Mesothelial cell of epicardium (in vitro differentiated cells): ENCODE measurements at places on chromosomes 6 and 20.

DNA sequence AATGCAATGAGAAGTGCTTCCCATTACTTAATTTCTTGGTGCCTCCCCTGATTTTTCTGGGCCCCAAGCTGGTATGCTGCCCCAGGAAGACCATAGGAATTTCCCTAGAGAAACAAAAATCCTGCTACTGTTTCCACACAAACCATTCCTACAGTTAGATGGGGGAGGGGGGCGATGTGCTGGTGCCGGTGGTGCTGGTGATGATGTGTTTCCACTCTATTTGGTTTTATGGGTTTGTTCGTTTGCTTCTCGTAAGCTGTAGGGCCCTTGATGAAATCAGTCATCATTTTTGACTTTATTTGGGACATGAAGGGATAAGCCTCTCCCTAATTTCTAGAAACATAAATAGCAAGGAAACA is 105.1 kb downstream of the MKKS start:
- no peak for DNase-seq

DNA sequence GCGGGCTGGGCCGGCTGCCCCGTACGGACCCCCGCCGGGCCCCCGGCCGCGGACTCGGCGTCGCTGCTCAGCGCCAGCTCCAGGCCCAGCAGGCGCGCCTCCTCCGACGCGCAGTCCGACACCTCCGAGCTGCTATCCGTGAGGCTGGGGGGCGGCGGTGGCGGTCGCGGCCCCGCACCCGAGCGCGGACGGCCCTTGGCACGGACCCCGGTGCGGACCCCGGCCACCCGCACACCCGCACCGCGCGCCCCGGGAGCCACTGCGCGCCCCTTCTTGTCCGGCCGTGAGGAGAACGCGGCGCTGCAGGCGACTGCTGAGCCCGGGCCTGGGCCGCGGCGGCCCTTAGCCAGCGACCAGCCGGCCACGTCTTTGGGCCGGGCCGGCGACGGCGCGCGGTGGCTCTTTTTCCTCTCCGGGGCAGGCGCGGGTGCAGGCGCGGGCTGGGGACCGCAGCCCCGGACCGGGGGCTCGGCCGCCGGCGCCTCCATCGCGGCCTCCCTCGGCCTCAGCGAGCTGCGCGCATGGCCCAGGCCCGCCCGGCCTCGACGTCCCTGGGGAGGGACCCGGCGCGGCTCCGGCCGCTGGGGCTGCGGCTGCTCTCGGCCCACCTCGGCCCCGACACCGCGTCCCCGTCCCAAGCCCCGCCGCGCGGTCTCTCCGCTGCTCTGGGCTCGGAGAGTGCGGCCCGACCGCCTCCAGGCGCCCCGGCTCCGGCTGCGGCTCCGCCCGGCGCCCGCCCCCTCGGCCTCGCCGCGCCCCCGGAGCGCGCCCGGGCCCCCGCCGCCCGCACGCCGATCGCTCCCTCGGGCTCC is 12.9 kb upstream of the TLDC2 start:
- DNase-seq, result peak; percentile 55

- DNase-seq, result no peak
Observed at GRCh38 chr20:41616228-41616627, 1.9 kb downstream of the CHD6 start.

DNA sequence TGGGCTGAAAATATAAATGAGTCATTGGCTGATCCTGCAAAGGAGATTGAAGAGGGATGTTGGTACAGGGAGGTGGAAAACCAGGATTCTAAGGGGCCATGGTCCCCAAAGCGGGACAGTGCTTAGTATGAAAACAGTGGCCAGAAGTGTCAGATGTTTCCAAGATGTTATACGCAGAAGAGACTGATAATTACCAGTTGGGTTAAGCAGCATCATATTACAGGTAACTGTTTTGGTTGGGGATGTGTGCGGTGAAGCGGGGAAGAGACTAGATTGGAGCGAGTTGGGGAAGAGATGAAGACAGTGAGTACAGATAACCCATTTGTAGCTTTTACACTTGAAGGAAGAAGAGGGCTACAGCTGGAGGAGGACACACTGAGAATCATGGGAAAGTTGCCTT is 80.8 kb downstream of the PLEKHG1 start:
- no peak for DNase-seq

DNA sequence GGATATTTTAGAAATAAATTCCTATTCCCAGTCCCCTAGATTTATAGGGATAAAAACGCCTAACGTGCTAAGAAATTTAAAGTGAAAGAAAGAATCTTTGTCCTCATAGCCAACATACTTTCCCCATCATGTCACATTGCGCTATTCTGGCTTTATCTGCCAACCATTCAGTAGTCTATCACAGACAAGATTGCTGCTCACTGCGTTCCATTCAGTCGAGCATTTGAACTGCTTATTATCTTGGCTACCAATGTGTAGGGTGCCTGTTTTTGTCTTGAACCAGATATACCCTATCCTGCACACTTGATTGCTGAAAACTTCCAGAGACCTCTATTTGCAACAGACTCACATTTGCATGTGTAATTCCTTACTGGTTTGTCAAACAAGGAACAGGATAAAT is 751.5 kb downstream of the EPHA7 start:
- DNase-seq, result no peak

- no peak for DNase-seq
Observed at GRCh38 chr20:19047951-19048296, 164.5 kb upstream of the SLC24A3 start.

DNA sequence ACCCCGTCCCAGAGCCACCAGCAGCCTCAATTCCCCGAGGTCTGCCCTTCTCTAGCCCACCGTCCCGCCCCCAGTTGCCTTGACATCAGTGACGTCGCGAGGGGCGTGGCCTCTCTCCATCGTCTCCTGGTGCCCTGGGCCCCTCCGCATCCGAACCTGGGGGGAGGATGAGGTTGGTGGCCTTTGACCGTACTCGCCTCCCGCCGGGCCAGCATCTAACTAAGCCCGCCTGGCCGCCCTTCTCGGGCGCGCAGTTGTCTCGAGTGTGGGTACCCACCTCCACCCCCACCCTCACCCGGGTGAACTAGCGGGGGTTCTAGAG is 5.5 kb upstream of the ARMC12 start:
- DNase-seq, result peak; percentile 79

GRCh38 chr6:111615916-111616612 is 10.4 kb upstream of the TRAF3IP2 start:
- no peak for DNase-seq

DNA sequence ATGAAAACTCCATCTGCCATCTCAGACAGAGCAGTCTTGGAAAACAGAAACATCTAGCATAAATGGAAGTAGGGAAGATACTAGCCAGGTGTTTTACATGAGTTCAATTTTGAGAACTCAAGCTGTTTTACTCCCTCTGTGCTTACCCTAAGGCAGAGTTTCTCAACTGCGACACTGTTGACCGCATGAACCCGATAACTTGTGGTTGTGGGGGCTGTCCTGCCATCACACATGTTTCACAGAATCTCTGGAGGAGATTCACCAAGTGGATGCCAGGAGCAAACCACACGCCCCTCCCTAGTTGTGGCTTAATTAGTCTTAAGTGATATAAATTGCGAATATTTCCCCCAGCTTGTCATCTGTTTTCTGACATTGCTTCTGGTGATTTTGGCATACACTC is 2.3 kb upstream of the SERPINB6 start:
- DNase-seq, result no peak

DNA sequence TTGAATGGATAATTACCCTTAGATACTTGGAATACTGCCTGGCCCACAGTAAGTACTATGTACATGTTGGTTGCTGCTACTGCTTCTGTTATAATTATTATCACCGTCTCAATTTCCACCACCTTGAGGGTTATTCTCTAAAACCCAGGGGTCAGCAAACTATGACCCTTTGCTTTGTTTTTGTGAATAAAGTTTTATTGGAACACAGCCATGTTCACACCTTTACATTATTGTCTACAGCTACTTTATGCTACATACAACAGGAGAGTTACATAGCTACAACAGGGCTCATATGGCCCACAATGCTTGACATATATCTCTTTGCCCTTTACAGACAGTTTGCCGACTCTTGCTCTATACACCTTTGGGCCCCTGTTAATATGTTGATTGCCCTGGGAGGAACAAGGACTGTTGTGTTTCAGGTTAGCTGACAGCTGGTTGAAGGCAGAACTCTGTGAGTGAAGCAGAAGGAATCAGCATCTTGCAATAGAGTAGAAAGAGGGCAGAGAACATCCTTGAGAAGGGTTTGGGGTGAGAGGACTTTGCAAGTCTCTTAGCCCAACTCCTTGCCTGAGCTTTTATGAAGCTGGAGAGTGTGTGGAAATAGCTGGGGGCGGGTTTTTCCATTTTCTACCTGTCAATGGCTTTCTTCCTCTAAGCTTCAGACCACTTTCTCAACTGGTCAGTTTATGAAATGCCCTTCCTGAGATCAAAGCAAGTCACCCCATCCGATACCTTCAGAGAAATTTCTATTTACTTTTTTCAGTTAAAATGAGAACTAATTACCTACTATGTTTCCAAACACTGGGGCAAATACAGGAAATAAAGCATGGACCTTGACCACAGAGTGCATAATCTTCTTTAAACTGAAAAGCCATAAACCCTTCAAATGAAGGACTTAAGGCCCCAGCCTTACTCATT is 3.5 kb upstream of the MEP1A start:
- no peak for DNase-seq

DNA sequence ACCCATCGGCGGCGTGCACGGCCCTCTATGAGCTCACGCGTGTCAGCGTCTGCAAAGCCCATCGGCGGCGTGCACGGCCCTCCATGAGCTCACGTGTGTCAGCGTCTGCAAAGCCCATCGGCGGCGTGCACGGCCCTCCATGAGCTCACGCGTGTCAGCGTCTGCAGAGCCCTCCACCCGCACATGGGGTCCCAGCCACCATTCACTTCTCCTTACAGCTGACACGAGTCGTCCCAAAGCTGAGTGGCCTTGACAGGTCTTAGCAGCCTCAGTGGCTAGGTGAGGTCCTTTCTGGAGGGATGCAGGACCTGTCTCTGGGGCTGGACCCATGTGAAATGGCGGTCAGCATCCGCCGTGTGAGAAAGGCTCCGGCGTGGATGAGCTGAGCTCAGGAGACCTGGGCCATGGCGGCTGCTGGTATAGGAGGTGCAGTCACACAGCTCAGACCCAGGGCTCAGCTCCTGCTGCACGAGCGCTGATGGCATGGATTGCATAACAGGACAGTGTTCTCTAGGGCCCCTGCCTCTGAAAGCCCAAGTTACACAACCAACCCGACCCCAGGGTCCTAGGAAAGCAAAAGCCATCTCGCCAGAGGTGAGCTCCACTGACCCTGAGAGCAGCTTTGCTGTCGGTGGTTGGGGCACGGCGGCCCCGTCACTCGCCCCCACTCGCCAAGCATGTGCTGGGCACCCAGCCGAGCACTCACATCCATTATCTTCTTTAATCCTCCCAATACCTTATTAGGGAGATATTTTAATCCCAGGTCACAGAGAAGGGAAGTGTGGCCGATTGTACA is 38.9 kb downstream of the DLL1 start:
- DNase-seq, result no peak

- peak; percentile 30 for DNase-seq
Observed at GRCh38 chr20:13800728-13801134, 15.9 kb downstream of the NDUFAF5 start.

DNA sequence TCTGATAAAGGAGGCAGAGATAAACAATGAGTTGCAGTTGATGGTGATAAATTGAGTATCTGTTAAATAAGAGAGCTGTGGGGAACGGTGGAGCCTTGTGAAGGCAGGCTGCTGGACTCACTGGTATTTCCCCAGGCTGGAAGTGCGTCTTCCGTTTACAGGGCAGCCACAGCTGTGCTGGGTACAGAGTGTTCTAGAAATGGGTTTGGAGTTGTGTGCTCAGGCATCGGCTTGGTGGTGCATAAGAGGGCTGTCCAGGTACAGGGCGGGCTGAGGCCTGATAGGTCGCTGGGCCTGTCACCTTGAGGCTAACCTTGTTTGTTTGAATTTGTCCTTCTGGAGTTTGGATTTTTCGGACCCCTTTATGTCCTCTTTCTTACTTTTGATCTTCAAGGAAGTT is 39.3 kb downstream of the ARID1B start:
- no peak for DNase-seq

DNA sequence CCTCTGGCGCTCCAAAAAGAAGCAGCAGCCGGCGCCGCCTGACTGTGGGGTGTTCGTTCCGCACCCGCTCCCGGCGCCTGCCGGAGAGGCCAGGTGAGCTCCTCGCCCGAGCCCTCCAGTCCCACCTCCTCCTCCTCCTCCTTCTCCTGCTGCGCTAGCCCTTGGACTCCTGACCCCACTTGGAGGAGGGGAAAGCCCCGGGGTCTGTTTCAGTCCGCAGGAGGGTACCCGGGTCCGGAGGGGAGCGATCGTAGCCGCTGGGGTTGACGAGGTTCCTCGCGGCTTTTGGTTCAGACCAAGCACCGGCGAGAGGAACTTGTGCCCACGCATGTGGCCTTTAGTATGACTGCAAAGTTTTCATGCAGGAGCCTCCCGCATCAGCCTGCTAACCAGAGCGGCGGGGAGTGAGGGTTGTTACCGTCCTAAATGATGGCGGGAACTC is 493 bp downstream of the CRYBG1 start:
- peak; percentile 23 for DNase-seq

DNA sequence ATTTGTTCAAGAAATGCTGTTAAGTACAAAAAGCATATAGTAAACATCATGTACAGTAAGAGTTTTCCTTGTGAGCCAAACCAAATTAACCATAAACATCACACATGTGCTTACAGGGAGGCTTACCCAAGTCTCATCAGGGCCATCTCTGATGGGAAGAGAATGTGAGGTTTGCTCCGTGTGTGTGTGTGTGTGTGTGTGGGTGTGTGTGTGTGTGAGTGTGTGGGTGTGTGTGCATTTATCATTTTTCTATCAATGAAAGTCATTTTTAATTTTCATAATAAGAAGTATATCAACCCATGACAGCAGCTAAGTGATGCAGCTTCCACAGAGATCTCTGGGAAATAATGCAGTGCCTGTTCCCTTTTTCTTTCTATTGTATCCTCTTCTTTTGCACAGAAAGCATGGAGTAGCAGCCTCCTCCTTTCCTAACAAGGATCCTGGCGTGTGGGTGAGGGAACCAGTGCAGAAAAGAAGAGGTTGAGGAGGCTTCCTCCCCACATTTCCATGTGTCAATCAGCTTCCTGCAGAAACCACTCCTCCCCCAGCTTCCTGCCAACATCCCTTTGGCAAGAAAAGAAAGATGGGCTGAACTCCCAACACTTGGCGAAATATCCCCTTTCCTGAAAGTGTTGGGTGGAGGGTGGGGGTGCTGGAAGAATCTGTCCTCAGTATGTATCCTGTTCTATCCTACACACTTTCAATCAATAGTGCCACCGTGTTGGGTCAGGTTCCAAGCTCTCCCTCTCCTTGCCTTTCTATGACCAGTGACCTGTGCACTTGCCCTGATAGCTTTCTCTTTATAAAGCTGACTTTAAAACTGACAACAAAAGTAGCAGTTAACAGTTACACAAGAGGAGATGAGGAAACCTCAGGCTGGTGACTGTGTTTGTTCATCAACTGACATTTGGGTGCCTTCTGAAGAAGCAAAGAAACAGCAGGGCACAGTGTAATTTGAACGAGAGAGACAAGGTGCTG is 251.8 kb upstream of the CITED2 start:
- no peak for DNase-seq

- DNase-seq, result no peak
Observed at GRCh38 chr20:38889050-38889449, 37.2 kb upstream of the FAM83D start.

DNA sequence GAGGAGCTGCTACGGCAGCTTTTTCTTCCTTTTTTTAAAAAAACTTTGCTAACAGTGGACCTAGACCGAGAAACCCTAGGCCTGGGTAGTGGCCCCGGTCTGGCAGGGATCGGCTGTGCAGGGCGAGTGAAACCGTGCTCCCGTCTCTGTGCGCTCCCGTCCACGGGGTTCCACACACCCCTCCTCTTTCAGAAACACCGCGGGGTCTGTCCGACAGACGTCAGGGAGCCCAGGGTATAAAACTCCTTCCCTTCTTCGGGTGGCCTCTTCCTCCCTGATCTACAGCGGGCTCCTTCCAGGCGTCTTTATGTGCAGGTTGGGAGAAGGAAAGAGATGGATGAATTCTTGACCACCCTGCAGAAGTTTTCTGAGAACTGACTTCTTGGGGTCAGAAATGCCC is 27.1 kb upstream of the SMOC2 start:
- peak; percentile 29 for DNase-seq
